ENCODE measurements at places on chromosomes 5 and 9.

DNA sequence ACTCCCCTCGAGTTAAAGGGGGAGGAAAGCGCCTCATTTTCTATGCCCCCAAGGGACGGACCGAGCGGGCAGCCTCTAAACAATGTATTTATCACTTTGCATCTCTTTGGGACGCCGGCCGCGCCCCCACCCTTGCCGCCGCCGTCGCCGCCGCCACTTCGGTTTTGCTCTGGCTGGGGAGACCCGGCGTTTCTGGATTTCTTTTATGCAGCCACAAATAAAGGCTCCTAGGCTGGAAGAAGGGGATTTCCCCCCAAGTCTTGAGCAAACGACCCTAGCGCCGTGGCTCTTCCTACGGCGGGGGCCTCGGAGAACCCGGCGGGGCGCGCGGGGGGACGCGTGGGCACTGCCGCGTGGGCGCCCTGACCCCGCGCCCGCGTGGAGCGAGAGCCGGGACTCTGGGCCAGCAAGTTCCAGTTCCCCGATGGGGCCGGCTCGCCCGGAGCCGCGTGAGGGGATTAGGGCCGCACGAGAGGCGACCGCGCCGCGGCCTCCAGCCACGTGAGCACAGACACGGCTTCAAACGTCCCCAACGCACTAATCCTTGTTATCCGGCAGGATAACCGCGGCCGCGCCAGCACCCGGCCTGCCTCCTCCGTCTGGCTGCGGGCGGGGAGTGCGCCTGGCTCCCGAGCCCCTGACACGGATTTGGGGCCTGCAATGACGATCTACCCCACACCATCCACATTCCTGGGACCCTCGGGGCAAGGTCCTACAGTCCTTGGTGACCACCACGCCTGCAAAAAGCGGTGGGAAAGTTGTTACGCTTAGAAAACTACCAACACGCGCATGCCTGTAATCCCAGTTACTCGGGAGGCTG lies 7.9 kb upstream of the NEUROG1 start:
- DNase-seq: no peak

- no peak for DNase-seq
These were observed 20.2 kb upstream of the POMT1 start for GRCh38 chr9:131482343-131483006.

DNA sequence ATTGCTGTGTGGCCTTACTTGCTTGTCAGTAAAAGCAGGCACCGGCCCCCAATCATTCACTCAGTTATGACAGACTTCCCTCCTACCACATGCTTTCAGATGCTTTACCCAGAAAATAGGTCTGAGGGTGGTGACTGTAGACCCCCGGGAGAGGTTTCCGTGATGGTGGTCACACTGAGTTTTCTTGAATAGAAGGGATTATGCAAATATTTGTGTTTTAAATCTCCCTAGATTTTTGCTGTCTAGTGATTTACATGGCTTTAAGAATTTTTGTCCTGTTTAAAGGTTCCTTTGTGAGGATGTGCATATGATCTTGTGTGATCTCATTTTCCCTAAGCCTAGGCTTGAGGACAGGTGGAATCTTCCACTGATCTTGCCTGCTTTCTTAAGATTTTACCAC lies 281.7 kb downstream of the FANCC start:
- no peak for DNase-seq

GRCh38 chr9:12414514-12414913 lies 278.7 kb upstream of the TYRP1 start:
- DNase-seq: no peak

GRCh38 chr9:127809540-127810377 lies 7.1 kb downstream of the FPGS start:
- DNase-seq: no peak

GRCh38 chr9:117887941-117888340 lies 183.7 kb downstream of the TLR4 start:
- DNase-seq: no peak

DNA sequence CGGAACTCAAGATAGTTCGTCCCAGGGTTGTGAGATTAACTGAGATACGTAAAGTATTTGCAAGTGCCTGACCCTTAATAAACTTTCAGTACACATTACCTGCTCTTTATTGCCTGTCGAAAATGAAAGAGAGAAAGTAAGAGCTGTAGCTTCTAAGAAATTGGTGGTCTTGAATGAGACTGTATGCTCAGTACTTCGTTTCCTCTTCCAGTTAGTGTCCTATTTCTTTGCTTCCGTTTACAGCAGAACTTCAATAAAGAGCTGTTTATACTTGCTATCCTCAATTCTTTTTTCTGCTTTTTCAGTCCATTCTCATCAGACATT lies 534 bp downstream of the SRFBP1 start:
- DNase-seq: no peak

GRCh38 chr5:72268753-72269410 lies 51.2 kb downstream of the MRPS27 start:
- DNase-seq: peak; percentile 3

DNA sequence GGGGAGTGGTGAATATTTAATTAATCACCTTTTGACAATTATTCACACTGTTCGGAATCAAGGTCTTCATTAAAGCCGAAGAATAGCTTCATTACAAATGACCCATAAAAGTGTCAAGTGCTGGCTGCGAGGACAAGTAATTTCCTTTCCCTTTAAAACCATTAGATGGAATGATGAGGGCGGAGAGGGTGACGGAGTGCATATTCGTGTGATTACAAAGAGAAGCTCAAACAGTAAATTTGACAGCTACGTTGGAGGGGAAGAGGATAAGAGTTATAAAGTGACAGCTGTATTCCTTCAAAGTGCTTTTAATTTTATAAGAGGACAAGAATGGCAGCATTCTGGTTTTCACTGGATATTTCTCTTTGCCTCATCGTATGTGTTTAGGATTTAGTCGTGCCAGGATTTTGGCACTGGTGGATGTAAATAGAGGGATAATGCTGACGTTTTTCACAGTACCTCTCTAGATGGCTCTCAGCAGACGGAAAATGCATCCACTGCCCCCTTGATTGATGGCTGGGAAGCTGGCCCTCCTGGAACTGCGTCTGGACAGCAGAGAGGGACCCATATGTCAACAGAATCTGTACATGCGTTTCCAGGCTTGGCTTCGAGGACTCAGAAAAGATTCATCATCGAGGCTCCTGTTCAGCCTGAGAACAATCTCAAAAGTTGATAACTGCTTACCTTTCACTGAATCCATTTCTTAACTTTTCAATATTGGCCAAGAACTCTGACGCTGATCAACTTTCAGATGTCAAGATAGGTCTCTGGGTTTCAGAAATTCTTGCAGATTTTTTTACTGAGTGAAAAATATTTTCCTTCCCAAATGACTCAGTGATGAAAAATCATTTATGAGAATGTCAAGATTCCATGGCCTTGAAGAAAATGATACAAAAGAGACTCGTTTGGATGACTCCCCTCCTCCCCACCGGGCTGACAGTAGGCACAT lies 50.4 kb upstream of the IRX2 start:
- DNase-seq: no peak

DNA sequence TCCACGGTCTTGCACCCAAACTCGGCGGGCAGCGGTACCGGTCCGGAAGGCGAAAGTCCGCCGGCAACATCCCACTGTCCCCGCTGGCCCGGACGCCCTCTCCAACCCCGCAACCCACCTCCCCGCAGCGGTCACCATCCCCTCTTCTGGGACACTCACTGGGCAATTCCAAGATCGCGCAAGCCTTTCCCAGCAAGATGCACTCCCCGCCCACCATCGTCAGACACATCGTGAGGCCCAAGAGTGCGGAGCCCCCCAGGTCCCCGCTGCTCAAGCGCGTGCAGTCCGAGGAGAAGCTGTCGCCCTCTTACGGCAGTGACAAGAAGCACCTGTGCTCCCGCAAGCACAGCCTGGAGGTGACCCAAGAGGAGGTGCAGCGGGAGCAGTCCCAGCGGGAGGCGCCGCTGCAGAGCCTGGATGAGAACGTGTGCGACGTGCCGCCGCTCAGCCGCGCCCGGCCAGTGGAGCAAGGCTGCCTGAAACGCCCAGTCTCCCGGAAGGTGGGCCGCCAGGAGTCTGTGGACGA lies 33.3 kb downstream of the CD180 start:
- DNase-seq: no peak

GRCh38 chr5:135650081-135650480 lies 71.3 kb upstream of the CXCL14 start:
- DNase-seq: no peak

DNA sequence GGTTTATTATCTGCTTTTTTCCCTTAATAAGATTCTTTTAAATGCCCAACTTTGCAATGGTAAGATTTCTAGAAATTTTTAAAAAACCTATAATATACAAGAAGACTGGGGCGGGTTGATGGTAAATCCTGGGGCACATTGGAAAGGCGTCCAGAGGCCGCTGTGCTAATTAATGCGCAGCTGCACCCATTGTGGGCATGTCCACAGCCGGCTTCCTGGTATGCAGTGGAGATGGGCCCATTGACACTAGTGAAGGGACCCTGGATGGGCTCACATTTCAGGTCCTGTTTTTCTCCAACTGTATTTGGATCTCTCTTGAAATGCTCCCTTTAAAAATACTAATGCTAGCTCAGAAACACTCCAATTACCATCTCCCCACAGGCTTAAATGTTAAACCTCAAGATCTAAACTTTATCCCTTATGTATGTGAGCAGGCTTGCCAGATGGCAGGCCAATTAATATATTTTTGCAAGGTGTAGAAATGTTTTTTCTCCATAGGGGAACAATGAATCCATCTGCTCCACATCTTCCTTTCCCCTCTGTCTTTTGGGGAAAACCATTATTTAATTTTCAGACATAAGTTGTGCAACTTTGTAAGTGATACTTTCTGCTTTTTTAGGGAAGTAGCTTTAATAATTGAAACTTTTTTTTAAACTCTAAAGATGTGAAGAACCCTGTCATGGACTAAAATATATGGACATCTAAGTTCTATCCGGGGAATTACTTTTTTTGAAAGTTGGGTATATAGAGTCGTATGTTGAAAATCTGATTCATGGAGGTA lies 177.3 kb downstream of the CD180 start:
- no peak for DNase-seq

- DNase-seq: no peak
These were observed 75.9 kb downstream of the RAD23B start for GRCh38 chr9:107358986-107359385.

DNA sequence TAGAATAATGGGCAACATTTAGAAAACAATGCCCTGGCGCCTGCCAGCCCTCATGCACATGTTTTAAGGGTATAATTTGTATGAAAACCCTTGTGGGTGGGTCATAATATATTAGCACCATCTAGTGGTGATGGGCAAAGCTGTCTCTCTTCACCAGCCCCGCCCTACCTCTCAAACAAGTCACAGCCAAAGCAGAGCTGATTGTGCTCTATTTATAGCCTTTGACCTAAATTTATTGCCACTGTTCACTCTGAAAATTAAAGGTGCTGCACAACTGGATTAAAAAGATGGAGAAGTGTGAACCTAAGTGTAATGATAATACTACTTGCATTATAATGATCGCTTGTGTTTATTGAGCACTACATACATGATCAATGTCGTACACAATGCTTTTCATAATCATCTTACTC lies 131.9 kb upstream of the ANKH start:
- DNase-seq: peak; percentile 23

DNA sequence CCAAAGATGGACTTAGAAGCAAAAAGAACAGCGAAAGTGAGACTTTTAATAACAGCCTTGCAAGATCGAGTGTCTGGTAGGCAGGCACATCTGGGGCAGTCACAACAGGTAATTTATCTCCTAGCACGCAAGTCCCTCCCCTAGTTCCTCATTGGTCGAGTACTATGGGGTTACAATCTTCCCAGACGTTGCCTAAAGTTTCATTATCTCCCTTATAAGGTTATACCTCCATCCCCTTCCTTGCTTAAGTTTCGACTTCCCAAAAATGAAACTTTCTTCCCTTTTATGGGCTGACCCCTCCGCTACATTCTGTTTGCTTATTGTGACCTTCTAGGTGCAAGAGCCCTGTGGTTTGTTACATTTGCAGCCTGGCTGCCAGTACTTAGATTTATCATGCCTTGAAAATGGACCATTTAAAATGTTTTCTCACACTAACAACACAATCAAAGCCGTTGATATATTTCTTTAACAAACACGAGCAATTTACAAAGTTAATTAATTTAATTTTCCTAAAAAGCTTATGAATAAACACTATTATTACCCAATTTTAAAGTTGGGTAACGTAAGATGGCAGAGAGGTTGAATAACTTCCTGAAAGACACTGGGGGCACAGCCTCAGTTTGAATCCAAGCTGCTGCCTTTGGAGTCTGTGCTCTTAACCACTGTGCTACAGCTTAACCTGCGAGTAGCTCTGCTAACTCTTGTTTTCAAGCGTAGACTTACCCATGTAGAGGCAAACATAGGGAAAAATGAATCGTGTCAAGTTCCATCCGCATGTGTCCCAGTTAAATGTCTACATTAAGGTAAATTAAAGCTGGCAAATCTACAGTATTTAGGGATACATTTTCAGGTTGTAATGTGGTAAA lies 91.7 kb downstream of the EDIL3 start:
- DNase-seq: no peak

DNA sequence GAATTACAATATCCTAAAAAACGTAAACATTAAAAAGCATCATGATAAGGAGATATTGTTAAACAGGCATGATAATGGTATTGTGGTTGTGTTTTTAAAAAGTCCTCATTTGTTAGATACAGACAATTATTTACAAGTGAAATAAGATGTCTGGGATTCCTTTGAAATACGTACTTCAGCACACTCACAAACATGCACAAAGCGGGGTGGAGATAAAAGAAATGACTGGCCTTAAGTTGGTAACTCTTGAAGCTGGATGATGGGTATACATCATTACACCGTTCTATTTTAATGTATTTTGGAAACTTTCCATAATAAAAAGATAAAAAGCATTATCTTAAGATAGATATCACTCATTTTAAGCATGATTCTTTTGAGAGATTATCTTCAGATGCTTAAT lies 1.0 kb downstream of the FAM200C start:
- no peak for DNase-seq

GRCh38 chr9:138063785-138064184 lies 186.2 kb downstream of the CACNA1B start:
- no peak for DNase-seq

GRCh38 chr9:34773306-34773910 lies 63.5 kb upstream of the CCL21 start:
- DNase-seq: no peak

DNA sequence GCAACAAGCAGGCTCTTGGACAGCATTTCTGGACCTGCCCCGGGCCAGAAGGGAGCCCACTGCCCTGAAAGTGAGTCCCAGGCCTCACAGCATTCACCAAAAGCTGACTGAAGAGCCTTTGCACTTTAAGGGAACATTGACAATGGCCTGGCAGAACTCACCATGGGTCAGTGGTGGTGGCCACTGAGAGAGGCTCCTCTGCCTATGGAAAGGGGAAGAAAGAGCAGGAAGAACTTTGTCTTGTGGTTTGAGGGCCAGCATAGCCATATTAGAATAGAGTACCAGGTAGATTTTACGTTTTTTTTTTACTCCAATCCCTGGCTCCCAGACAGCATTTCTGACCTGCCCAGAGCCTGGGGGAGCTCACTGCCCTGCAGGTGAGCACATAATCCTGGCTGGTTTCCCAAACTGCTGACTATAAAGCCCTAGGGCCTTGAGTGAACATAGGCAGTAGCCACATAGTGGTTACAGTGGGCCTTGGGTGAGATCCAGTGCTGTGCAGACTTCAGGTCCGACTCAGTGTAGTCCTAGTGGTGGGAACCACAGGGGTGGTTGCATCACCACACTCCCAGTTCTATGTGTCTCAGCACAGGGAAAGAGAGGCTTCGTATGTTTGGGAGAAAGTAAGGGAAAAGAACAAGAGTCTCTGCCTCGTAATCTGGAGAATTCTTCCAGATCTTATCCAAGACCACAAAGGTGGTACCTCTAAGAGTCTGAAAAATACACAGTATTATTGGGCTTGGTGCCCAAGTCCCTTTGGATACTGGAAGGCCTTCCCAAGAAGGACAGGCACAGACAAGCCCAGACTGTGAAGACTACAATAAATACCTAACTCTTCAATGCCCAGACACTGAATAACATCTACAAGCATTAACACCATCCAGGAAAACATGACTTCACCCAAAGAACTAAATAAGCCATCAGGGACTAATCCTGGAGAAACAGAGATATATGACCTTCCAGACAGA lies 89.5 kb downstream of the TSSK1B start:
- no peak for DNase-seq

Data from stimulated activated CD4-positive, alpha-beta T cell treated with anti-CD3 and anti-CD28 coated beads, Interleukin-15, amount 100 ng/mL, for 1 hour (primary cell).